ENCODE measurements at places on chromosomes 4 and X.

GRCh38 chr4:74223801-74224200 lies 65.9 kb downstream of the MTHFD2L start:
- peak; percentile 47 for DNase-seq

DNA sequence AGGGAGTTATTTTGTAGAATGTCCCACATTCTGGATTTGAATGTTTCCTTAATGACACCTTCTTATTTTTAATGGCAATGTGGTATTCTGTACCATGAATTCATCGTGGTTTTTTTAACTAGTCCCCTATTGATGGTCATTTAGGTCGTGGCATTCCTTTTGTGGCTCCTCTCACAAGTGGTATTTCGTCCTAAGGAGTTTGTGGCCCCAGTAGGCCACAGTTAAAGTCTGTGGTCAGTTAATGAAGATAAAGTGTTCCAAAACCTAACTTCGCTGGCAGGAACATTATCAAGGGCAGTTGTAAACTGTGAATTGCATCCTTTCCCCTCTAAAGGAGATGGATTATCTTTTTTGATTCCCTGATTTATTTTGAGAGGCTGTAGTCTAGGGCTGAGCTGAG lies 133.2 kb downstream of the TMEM164 start:
- no peak for DNase-seq

GRCh38 chrX:38870361-38870895 lies 69.2 kb downstream of the MID1IP1 start:
- no peak for DNase-seq

DNA sequence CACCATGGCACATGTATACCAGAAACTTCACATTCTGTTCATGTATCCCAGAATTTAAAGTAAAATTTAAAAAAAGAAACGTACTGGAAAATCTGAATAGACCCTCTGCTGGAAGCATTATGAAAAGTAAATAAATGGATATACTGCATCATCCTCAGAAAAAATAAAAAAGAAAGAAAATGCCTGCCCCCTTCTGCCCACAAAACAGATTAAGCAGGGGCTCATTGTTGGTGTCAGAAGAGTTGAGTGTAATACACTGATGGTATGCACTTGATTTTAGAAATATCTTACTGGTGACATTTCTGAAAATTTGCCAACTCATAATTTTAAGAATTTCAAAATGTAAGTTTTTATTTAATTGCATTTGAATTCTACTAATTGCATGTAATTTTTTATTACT lies 77.8 kb downstream of the LRP2BP start:
- no peak for DNase-seq

GRCh38 chrX:2894885-2895292 lies 34.2 kb downstream of the ARSD start:
- no peak for DNase-seq

DNA sequence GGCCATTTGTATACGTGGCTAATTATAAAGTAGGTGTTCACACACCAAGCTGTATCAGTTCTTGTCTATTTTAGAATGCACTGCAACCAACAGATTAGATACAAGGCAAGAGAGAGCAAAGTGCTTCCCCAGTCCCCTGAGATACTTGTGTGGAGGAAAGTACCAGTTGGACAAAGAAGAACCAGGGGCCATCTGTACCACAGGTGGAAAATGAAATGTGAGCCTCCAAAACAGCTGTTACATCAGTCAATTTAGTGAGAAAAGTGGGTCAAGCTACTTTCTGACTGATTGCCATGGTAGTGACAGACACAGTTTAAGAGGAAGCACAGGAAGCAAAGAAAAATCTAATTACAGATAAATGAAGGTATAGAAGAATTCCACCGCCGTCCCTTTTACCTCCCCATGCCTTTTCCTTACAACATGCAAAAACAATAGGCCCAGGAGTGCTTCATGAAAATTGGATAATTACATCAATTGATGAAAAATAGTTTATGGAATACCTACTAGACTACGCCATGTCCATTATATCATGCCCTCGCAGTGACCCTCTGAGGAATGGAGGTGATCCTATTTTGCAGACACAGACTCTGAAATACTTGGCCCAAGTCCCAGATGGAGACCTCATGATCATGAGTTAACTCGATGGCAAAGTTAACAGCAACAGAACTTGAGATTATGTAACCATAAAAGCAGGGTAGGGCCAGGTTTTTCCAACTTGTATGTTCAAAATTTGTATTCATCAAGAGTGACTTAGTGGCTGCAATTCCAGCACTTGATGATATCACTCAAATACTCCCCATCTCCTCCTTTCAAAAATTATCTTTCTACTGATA lies 15.8 kb downstream of the SMPX start:
- DNase-seq: no peak

- DNase-seq: no peak
Measured at GRCh38 chr4:176298664-176299063, 21.1 kb upstream of the SPCS3 start.

GRCh38 chrX:130260316-130260715 lies 8.4 kb downstream of the ZNF280C start:
- no peak for DNase-seq

GRCh38 chr4:74283614-74284013 lies 24.7 kb upstream of the EPGN start:
- DNase-seq: no peak

GRCh38 chr4:80073473-80074008 lies 512 bp upstream of the ANTXR2 start:
- no peak for DNase-seq

DNA sequence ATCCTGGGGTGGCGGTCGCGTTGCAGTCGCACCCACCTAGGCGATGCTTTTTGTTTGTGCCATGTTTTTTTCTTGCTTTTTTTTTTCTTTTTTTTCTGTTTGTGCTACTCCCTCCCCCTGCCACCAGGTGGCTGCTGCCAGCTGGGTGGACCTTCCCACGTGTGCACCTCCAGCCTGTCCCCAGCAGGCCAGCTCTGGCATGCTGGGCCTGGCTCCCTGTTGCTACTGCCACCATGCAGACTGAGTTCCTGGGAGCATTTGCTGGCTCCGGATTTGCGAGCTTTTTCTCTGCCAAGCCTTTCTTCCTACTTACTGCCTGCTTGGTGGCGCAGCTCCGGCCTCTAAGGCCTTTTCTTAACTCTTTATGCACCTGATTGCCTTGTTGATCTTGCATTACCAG lies 161.2 kb upstream of the WDFY3 start:
- peak; percentile 5 for DNase-seq

- peak; percentile 26 for DNase-seq
Measured at GRCh38 chr4:154807042-154807630, 26.1 kb downstream of the RBM46 start.

DNA sequence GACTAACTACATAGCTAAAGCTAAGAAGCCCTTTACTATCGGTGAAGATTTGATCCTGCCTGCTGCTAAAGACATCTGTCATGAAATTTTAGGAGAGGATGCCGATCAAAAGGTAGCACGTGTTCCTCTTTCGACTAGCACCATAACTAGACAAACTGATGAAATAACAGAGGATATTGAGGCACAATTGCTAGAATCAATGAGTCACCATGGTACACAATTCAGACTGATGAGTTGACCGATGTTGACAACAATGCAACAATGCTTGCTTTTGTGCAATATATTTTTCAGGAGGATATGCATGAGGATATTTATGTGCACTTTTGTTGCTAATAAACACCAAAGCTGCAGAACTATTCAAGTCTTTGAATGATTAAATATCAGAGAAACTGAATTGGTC lies 24.3 kb downstream of the TBCK start:
- DNase-seq: no peak

DNA sequence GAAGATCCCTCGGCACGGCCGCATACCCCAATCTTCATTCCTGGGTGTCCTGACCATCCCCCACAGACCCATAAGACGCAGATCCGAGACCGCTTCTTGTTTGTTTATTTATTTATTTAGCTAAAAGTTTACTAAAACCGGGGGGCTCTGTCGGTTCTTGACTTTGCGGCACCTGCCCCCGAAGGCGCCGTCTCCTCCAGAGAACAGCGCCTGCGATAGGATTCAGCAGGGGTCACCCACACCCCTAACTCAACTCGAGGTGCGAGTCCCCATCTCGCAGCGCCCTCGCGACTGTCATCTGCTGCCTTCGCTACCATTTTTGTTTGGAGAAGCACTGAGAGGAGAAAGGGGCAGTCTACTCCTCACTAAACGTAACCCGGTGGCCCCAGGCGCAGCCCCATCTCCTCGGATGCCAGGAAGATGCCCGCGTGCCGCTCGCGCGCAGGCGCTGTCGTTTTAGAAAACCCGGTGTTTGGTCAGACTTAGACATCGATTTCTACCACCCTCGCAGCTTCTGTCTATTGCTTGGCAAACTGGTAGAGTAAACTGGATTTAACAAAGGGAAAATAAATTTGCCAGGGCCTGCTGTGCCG lies 18.9 kb upstream of the GPR101 start:
- DNase-seq: peak; percentile 12

DNA sequence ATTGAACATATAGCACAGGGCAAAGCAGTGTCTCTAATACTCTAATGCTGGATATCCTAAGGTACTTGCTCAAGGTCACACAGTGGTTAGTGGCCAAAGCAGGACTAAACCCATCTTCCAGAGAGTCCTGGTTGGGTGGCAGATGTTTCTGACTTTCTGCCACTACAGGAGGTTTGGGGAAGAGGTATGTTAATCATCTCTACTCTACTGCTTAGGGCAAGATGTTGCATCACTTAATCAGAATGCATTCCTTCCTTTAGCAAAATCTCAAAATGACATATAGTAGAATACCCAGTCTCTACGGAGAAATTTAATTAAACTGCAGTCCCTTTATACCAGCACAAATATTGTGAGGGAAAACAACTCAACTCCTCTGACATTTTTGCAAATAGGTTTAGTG lies 190.7 kb upstream of the FAM241A start:
- DNase-seq: no peak

GRCh38 chr4:139808381-139808807 lies 142.8 kb downstream of the MGST2 start:
- DNase-seq: no peak

DNA sequence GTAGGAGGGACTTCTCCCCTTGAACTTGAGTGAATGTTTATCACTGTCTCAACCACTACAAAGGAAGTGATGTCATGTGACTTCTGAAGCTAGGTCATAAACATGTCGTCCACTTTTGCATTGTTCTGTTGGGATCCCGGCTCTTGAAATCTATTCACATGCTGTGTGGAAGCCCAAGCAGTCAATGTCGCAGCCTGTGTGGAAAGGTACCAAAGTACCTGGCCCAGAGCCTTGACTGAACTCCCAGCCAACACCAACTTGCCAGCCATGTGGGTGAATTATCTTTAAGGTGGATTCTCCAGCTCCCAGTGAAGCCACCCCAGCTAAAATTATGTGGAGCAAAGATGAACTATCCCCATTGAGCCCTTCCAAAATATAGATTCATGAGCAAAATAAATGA lies 85.0 kb upstream of the USP38 start:
- DNase-seq: no peak

GRCh38 chr4:48380583-48381167 lies 39.3 kb downstream of the SLAIN2 start:
- DNase-seq: peak; percentile 16

- no peak for DNase-seq
Measured at GRCh38 chrX:122046815-122047214, 999.4 kb downstream of the GLUD2 start.

GRCh38 chr4:137531986-137532868 lies at the start of gene PCDH18:
TSS of gene PCDH18 (minus strand) at chr4:137532494. CDS start at chr4:137532088, 406 bp downstream.
- DNase-seq: no peak

DNA sequence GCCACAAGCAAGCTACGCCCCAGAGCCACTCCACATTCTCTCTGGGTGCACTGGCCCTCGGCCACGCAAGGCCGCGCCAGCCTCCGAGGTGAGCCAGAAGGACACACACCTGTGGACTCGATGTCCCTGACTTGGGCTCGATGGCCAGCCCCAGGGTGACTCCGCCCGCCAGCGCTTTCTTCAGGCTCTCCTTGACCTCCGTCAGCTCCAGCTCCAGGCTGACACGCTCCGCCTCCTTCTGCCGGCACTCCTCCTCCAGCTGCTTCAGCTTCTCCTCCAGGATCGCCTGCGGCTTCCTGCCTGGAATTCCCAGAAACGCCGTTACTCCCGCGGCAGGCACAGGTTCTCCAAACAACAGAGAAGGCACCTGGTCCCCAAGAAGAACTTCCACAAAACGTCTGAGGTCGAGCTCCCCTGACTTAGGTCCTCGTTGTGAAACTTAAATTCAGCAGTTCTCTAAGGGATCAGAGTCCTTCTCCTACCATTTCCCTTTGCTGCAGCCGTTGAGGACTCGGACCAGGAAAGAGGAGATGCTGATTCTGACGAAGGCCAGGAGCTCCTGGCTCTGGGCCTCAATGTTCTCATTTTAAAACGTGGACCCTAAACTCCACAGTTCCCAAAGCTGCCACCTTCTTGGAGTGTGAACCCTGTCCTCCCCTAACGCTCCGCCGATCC lies 166.8 kb downstream of the AFAP1 start:
- DNase-seq: no peak

- DNase-seq: no peak
Measured at GRCh38 chrX:151019856-151020255, 36.7 kb downstream of the HMGB3 start.

- no peak for DNase-seq
Measured at GRCh38 chrX:31563792-31564191, 492.0 kb upstream of the FTHL17 start.

DNA sequence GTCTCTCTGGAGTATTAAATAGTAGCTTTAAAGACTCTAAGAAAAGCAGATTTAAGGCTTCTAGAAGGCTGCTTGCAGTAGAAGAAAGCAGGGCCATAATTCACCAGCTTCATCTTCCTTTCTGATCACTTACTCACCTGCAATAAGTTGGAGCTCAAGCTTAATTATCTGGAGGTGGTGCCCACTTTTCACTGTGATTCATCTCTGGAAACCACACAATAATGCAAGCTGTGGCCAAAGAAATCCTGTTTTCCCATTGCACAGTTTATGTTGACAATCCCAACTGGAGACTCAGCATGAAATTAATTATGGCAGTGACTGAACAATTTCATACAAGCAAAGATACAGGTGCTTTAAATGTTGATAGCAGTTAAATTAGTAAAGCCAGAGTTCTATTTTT lies 14.7 kb downstream of the CWH43 start:
- DNase-seq: no peak

- DNase-seq: peak; percentile 49
Measured at GRCh38 chr4:127781300-127782024, 660 bp upstream of the HSPA4L start.

DNA sequence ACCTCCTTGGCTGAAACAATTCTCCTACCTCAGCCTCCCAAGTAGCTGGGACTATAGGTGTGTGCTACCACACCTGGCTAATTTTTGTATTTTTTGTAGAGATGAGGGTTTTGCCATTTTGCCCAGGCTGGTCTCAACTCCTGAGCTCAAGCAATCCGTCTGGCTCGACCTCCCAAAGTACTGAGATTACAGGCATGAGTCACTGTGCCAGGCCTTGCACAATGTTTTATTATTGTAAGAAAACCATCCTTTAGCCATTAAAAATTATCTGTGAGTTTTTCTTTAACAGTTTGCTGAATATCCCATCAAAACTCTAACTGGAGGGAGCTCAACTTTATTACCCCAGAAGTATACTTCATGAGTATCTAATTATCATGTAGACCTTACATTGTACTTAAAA lies 900.3 kb downstream of the PCDH7 start:
- no peak for DNase-seq

- DNase-seq: no peak
Measured at GRCh38 chr4:1044469-1045192, 33.2 kb downstream of the FGFRL1 start.

GRCh38 chr4:182325397-182325796 lies 82.2 kb downstream of the TENM3 start:
- DNase-seq: no peak

- DNase-seq: no peak
Measured at GRCh38 chr4:9812501-9813340, 31.3 kb downstream of the DRD5 start.

GRCh38 chr4:4791299-4792111 lies 68.0 kb upstream of the MSX1 start:
- DNase-seq: no peak

- no peak for DNase-seq
Measured at GRCh38 chr4:108813261-108813660, 50.4 kb upstream of the ETNPPL start.

Data from hematopoietic multipotent progenitor cell (in vitro differentiated cells).